ENCODE measurements at places on chromosomes 11 and 22.

GRCh38 chr11:93840180-93840579 is 10.2 kb downstream of the VSTM5 start:
- DNase-seq = no peak

GRCh38 chr11:18536209-18536608 is 9.5 kb upstream of the TSG101 start:
- DNase-seq = no peak

- no peak for DNase-seq
Observed at GRCh38 chr22:30876915-30877553, 91.5 kb downstream of the MORC2 start.

DNA sequence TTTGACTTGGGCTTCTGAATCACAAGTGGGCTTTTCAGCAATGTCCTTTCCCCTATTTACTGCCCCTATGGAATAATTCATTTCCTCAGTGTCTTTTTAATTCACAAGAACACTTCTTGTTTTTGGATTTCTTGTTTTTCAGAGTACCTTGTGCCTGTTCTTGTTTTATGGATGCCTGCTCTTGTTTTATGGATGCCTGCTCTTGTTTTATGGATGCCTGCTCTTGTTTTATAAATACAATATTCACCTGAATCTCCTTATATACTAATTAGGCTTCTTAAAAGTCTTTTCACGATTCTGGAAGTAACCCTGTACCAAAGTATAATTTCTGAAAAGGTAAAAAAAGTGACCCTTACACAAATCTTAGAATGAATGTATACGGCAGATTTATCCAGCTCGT is 32.8 kb downstream of the CACNA1I start:
- DNase-seq = no peak

- DNase-seq = no peak
Observed at GRCh38 chr11:130832566-130833425, 83.5 kb downstream of the SNX19 start.

- DNase-seq = no peak
Observed at GRCh38 chr11:111001986-111002611, 243.4 kb upstream of the POU2AF2 start.

- DNase-seq = no peak
Observed at GRCh38 chr11:133366147-133366546, 166.2 kb downstream of the OPCML start.

DNA sequence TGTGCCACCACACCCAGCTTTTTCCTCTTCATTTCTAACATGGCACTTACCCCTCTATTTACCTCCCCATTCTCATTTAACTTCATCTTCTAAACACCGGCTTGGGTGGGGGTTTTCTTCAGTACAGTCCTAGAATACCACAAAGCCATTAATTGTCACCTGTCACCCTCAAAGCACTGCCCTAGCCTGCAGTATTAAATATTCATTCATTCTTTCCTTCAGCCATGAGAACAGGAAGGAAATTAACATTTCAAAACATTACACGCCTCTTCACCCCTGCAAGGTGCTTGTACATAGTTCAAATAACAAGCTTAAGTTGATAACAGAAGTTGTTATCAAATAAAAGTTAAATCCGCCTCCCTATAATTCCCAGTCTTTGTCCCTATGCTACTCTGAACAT is 10.7 kb upstream of the VPS37C start:
- no peak for DNase-seq

GRCh38 chr11:81286959-81287358 is 1446.7 kb downstream of the FAM181B start:
- no peak for DNase-seq

DNA sequence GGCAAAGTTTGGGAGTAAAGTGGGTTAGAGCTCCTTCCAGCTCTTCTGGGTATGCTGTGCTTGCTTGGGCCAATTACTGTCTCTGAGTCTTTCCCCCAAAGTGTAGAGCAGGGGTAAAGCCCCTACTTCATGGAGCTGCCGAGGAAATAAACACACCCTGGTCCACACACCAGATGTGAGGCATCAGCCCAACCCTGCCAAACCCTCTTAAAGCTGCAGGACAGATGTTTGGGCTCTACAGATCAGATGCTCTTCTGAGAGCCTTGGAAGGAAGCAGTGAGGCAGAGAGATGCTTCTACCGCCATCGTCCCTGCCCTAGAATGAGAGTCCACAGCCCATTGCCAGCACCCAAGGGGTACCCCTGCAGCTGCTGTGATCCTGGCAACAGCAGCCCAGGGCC is 64.7 kb downstream of the ELFN2 start:
- DNase-seq = no peak

- no peak for DNase-seq
Observed at GRCh38 chr11:48107188-48107704, 109.4 kb upstream of the OR4B1 start.

DNA sequence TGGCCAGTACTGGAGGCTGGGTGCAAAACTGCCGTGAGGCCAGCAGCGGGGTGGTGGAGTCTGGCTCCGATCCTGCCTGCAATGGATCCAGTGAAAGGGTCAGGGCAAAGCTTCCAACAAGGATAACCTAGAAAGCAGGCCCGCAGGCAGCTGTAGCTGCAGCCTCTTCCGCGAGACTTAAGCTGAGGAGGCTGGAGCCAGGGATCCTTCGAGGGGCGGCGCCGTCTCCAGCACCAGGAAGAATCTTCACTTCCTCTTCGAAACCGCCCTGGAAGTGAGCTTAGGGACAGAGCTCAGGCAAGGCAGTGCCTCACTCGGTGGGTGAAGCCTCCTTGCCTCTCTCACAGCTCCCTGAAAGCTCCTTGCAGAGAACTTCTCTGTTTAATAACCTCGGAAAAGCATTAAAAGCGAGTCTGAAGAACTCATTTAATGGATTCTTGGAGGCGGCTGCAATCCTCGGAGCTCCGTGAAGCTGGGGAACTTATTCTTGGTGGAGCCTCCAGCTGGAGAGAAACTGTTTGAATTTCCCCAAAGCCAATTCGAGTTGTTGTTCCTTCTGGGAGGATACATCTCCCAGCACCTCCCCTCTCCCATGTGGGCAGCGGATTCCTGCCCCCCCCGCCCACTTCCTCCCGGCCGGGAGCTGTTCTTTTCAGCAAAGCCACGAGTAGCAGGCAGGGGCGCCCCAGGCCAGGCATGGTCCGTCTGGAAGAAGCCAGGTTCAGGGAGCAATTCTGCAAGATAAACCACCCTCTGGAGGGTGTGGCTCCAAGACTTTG is 169.9 kb downstream of the CTTN start:
- DNase-seq = peak; percentile 45

- DNase-seq = no peak
Observed at GRCh38 chr11:64750361-64751054, 6.6 kb upstream of the RASGRP2 start.

DNA sequence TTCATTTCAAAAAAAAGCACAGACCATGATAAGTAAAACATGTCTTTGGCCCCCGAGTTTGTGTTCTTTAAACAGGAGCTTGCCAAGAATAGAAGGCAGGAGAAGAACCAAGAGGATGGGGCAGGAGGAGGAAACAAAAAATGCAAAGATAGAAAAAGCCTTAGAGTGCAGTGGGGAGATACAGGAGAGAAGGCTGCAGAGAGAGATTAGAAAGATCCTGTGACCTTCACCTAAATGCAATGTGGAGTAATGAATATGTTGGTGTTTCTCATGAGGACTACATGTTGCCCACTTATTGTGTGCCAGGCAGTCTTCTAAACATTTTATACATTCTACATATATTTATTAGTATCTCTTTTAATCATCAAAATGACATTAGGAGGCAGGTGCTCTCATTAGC is 2.3 kb upstream of the APLNR start:
- no peak for DNase-seq

DNA sequence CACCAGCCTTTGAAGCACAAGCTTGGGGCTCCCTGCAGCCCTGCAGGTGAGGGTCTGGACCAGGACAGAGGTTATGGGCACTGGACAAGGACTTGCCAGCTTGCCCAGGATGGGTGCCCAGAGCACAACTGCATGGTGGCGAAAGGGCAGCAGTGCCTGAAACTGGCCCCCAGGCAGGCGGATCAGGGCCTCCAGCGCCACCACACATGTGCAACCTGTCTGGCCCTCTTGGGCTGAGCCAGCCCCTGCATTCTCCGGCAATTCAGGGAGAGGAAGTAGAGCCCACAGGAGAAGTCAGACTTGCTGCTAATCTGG is 18.8 kb downstream of the MB start:
- no peak for DNase-seq

- DNase-seq = no peak
Observed at GRCh38 chr22:17339095-17339693, 30.1 kb upstream of the CECR2 start.

GRCh38 chr22:39316440-39317083 is 2.9 kb downstream of the RPL3 start:
- peak; percentile 85 for DNase-seq
